ENCODE measurements at places on chromosomes 1 and 21. TPM values are rescaled to one million over a fixed set of nuclear protein-coding genes. Genes with fewer than 3 reads are reported as not detected.

- DNase-seq: no peak
Observed at GRCh38 chr1:38028105-38028591, 15.6 kb downstream of the UTP11 start.

Gene PSMG1
- 66.4 TPM for total RNA-seq

DNA sequence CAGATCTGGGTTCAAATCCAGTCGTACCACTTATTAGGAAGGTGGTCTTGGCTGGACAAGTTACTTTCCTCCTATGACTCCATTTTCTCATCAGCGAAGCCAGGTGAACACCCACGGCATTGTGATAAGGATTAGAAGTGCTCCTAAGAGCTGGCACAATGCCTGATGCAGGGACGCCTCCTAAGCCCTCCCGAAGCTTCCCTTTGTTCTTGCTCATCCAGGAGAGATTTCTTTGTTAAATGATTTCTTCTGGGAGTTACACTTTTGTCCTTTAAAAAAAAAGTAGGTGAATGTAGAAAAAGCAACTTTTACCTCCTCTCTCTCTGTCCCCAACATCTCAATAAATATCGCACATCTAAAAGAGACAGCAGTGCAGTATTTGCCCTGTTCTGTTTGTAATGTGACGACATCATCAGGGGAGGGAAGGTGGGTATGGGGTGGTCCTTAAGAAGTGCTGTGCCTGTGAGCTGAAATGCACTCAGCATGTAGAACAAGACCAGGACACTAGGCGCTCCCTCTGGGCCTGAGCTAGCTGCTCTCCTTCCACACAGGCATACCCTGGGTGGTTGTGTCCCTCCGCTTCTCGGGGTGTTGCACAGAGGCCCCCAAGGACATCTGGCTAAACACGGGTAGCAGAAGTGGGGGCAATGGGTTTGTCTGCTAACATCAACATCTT, 43.9 kb downstream of the SUSD4 start:
- no peak for DNase-seq

Gene RNPEP
- total RNA-seq: 42.1 TPM

GRCh38 chr1:205561501-205562203, 57.2 kb downstream of the CDK18 start:
- no peak for DNase-seq

Data from chondrocyte (in vitro differentiated cells).